M059J (cell line): ENCODE measurements at places on chromosomes 1 and 21.
A peak's percentile ranks its signal among the peaks of the same experiment; 100 is the strongest.

DNA sequence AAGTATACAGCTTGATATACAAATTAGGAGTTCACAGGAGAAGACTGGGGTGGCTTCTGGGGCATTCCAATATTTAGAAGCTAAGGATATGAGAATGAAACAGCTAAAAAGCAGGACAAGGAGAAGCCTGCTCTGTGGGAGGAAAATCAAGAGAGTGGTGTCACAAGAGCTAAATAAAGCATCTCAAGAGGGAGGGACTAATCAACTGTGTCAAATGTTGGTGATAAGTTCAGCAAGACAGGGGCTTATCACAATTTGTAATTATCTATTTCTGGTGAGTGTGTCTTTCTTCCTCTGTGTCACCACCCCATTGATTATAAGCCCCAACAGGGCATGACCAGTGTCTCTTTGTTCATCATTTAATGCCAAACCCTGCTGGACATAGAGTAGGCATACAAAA, 295.8 kb upstream of the DUSP10 start:
- DNase-seq = no peak

GRCh38 chr1:223088713-223089240, 54.3 kb downstream of the TLR5 start:
- DNase-seq = no peak

- peak; percentile 63 for DNase-seq
Observed at GRCh38 chr1:202343652-202344349, 2.1 kb upstream of the UBE2T start.

- DNase-seq = no peak
Observed at GRCh38 chr1:14567056-14567455, 31.4 kb upstream of the KAZN start.

DNA sequence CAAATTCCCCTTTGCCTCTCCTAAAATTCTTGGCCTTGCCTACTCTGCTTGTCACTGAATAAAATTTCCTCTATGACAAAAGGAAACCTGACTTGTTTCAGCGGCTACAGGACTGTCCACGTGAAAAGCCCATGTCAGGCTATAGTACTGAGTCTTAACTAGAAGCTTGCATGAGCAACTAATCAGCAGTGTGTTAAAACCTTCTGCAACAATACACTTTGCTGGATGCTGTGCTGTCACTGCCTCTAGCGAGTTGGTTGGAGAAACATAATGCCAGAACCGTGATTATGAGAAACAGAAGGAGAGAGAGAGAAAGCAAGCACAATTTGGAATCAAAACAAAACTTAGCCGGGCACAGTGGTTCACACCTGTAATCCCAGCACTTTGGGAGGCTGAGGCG, 25.7 kb upstream of the SLC30A10 start:
- no peak for DNase-seq

GRCh38 chr1:222665964-222666363, 46.3 kb downstream of the AIDA start:
- peak; percentile 14 for DNase-seq
